ENCODE measurements at places on chromosomes 5 and 9.

GRCh38 chr5:74063821-74064220, 437.8 kb downstream of the ARHGEF28 start:
- no peak for DNase-seq

- no peak for DNase-seq
Measured at GRCh38 chr5:134227259-134227658, 1.4 kb upstream of the PPP2CA start.

DNA sequence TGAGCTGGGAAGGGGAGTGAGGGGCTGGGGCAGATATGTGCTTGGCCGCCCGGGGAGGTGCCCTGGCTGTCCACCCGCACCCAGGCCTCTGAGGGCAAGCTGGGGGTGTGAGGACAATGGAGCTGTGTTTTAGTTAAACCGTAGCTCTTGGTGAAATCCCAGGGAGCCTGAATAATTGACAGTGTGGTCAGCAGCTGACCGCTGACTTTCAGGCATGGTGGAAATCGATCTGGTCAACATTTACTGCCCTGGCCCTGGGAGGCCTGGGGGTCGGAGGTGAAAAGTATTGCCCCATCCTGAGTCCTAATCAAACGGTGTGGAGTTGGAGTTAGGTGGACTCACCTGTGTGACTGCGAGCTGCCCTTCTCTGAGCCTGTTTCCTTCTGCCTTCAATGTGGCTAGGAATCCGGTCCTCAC, 31.2 kb upstream of the CRB2 start:
- no peak for DNase-seq

- DNase-seq = no peak
Measured at GRCh38 chr9:37998881-37999587, 70.0 kb downstream of the SHB start.

- DNase-seq = no peak
Measured at GRCh38 chr9:111076519-111076918, 38.2 kb upstream of the LPAR1 start.

DNA sequence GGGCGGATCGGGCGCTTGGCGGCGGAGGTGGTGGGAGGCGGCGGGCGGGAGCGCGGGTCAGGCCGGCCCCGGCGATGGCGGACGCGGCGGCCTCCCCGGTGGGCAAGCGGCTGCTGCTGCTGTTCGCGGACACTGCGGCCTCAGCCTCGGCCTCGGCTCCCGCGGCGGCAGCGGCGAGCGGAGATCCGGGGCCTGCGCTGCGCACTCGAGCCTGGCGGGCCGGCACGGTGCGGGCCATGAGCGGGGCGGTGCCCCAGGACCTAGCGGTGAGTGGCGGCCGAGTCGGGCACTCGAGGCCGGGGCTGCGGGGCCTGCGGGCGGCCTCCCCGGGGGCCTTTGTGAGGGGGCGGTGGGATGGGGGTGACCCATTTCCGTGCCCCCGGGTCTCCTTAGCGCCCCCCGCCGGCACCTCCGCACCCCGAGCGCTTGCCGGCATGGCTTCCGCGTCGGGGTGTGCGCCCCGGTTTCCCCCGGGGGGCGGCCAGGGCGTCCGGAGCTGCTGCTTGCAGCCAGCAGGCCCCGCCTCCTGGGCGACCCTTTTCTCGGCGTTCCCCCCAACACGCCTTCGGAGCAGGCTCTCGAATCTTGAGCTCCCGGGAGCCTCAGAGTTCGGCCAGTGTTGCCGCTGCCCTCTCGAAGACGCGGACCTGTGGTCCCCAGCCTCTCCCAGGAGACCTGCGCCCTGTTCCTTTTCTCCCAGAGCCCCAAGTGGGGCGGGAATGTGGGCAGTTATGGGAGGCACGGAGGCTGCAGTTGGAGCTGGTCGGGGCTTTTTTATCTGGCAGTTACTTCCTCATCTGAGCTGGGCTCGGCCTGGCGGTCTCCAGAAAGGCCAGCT, 456 bp downstream of the KDM3B start:
- peak; percentile 47 for DNase-seq

- no peak for DNase-seq
Measured at GRCh38 chr5:147309621-147310020, 74.8 kb downstream of the STK32A start.

DNA sequence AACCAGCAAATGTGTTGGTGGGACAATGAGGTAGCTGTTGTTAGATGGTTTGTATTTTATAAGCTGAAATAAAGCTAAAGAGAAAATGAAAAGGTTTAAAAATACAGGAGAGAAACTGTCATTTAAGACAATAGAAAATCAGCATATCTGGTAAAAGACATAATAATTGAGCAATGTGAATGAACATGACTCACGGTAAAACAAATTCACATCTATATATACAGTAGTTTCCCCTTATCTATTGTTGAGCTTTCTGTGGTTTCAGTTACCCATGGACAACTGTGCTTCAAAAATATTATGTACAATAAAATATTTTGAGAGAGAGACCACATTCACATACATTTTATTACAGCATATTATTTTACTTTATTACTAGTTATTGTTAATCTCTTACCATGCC, 1649.8 kb downstream of the EFNA5 start:
- no peak for DNase-seq

DNA sequence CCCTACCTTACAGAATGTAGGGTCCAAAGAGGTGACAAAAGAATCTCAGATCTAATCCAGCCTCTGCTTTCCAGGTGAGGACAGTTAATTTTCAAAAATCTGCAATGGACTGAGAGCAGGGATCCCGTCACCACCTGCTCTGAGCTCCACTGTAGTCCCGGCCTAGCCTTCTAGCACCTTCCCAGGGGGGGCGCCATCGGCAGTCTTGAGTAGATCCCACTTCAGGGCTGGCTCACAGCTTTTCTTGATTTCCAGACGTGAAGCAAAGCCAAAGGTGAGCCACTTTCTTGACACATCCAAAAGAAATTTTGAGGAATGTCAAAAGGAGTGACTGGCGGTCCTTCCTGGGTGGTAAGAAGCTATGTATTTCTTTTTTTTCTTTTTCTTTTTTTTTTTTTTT, 114.1 kb downstream of the SYK start:
- DNase-seq = no peak

DNA sequence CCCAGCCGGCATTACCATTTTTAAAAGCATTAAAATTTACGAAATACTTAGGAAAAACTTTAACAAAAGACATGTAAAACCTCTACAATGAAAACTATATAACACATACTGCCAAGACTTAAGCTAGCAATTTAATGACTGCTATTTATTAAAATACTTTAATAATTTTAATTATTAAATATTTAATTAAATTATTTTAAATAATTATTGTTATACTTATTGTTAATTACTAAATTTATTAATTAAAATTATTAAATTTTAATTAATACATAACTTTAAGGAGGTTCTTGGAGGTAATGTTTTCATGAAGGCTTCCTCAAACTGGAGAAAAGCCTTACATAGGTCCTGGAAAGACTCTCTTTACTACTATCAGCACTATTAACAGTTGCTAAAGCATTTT, 47.5 kb downstream of the C5orf22 start:
- DNase-seq = no peak

- no peak for DNase-seq
Measured at GRCh38 chr5:2320611-2321010, 430.9 kb downstream of the IRX2 start.

- DNase-seq = no peak
Measured at GRCh38 chr9:109883623-109884022, 103.6 kb downstream of the PALM2AKAP2 start.

DNA sequence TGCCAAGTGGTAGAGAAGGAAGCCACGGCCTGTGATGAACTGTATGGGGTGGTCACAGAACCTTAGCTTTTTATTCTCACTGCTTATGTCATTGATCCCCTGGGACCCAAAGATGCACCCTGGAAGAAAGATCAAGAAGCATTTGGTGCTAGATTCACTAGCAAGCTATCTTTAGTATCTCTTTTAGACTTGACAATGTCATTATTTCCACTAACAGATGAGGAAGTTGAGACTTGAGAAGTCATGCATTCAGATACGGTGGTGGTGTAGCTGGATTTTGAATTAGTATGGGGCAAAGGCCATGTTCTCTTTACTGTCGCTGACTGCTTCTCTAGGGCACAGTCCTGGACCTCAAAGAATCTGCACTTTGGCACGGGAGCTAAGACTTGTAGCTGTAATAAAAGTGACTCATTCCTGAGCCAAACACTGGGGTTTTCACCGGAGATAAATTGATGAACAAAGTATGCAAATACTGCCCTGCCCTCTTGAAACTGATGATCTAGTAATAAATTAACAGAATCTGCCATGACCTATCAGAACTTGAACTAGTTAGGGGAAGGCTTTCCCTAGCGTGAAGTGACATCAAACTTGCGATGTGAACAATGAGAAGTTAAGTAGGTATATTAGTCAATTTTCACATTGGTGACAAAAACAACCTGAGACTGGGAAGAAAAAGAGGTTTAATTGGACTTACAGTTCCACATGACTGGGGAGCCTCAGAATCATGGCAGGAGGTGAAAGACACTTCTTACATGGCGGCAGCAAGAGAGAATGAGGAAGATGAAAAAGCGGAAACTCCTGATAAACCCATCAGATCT, 5.4 kb downstream of the GDA start:
- no peak for DNase-seq

- no peak for DNase-seq
Measured at GRCh38 chr5:33595303-33595702, 154.5 kb downstream of the TARS1 start.

- DNase-seq = no peak
Measured at GRCh38 chr5:34699155-34700077, 43.3 kb downstream of the RAI14 start.

DNA sequence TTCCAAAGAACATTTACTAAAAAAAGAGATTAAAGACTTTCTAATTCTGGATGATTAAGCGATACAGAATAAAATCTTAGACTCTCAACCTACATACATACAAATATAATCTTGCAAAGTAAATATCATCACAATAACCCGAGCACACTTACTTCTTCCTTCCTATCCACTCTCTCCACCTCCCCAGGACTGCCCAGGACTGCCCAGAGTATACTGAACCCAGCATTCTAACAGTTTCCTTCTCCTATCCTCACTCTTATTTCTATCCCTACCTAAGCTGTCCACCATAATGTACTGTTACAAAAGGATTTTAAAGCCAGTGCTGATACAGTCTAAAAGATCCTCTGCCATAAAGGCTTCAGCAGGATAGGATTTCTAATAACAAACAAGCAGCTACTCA, 413.3 kb upstream of the POU5F2 start:
- no peak for DNase-seq
